Midbrain (tissue), 1 donor: ENCODE measurements at places on chromosomes 5 and 9.

- no peak for DNase-seq
These were observed 215.5 kb upstream of the RGMB start for GRCh38 chr5:98557916-98558315.

DNA sequence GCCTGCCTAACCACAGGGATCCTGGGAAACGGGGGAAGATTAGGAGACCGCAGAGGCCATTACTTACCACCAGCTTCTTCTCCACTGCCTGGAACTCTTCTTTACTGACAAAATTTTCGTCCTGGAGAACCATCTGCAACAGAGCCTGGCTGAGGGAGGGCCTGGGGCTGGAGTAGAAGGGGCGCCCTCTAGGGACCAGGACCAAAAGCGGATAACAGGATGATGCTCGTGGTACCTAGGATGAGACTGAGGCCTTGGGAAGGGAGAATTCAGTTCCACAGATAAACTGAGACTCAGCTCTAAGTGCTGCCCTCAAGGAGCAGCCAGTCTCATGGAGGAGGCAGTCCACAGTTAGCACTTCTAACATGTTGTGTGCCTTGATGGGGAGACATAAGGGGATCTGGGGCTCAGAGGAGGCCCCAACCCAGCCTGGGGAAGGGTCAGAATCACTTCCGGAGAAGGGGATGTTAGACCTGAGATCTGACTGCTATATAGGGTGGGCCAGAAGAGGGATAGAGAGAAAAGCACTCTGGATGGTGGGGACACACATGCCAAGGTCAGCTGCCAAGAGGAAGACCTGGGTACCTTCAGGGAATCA lies 1.2 kb downstream of the SPATA24 start:
- DNase-seq: no peak

- no peak for DNase-seq
These were observed 1.5 kb upstream of the ANKH start for GRCh38 chr5:14873093-14873492.

- DNase-seq: no peak
These were observed 220.7 kb upstream of the TMEM161B start for GRCh38 chr5:88489364-88489763.

DNA sequence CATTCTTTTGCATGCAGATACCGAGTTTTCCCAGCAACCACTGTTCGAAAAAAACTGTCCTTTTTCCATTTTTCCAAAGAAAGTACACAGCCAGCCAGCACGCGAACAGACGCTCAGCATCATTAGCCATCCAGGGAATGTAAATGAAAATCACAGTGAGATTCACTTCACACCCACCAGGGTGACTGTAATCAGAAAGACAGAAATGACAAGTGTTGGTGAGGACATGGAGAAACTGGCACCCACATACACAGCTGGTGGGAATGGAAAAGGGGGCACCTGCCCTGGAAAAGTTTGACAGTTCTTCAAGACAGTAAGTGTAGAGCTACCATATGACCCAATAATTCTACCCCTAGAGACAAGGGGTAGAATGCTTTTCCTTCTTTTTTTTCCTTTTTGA lies 25.0 kb upstream of the NCS1 start:
- no peak for DNase-seq

DNA sequence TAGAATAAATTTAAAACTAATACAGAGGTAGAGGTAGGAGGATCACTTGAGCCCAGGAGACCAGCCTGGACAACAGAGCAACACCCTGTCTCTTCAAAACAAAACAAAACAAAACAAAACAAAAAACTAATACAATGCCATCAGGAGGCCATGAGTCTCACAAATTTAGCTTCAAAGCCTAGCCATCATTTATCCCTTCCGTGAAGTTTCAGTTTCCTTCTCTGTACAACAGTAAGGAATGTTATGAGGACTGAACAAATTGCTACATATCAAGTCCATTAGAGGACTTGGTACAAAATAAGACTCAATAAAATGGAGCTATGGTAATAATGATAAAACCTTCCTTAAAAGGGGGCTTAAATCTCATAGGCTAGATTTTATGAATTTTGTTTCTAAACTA lies 60.8 kb downstream of the MAPKAP1 start:
- no peak for DNase-seq

- DNase-seq: no peak
These were observed 270.8 kb downstream of the NTRK2 start for GRCh38 chr9:84940294-84940693.

- no peak for DNase-seq
These were observed 163.8 kb upstream of the KLF4 start for GRCh38 chr9:107653263-107653821.

DNA sequence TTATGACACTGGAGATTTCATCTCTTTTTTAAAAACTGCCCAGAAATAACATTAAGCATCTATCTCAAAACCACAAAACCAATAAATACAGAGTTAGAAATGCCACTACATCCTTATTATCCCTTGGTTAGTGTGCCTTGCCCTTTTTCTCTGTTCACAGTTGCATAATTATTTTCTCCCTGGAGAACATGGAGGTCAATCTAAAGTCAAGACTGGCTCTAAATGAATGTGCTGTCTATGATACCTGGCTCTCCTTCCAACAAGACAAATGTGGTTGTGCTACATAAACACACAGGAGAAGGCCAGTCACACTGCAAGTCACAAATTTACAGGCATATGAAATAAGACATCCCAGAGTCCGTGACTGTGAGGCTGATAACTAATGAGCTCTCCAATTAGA lies 2.8 kb downstream of the FBN2 start:
- no peak for DNase-seq

DNA sequence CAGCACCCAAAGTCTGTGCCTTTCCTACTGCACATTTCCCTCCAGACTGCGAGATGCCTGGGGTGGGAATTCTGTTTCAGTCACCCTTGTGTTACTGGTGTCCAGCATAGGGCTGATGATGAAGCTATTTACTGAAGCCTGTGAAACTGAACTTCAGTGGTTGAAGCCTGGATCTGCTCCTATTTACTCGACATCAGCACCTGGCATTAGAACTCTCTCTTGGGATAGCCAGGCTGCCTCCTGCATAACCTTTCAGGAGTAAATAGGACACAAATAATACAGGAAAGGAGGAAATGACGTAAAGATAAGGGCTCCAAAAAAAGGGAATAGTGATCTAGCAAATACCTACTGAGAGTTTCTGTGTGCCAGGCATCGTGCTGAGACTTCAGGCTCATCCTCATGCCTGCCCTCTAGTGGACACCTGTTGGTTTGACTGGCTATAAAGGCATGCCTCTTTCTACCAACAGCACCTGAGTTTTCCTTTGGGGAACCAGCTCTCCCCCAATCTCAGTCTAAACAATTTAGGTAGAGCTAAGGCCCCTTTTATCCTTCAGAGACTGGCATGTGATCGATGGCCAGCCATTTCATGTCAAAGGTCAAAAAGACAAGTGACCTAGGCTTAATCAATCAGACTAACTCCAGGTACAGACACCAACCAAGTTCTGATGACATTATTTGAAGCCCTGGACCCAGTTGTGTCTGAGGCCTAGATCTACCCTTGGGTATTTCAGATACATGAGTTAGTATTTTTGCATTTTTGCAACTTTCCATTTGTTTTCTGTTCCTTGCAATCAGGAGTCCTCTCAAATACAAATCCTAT lies 192.1 kb upstream of the TRIM32 start:
- no peak for DNase-seq

- no peak for DNase-seq
These were observed 91.7 kb downstream of the MACROH2A1 start for GRCh38 chr5:135307143-135307903.

- no peak for DNase-seq
These were observed 217.6 kb upstream of the ANKRD55 start for GRCh38 chr5:56450766-56451165.

GRCh38 chr5:16455668-16456067 lies 9.9 kb downstream of the ZNF622 start:
- DNase-seq: no peak

GRCh38 chr5:72356361-72356760 lies 36.2 kb downstream of the PTCD2 start:
- DNase-seq: no peak

DNA sequence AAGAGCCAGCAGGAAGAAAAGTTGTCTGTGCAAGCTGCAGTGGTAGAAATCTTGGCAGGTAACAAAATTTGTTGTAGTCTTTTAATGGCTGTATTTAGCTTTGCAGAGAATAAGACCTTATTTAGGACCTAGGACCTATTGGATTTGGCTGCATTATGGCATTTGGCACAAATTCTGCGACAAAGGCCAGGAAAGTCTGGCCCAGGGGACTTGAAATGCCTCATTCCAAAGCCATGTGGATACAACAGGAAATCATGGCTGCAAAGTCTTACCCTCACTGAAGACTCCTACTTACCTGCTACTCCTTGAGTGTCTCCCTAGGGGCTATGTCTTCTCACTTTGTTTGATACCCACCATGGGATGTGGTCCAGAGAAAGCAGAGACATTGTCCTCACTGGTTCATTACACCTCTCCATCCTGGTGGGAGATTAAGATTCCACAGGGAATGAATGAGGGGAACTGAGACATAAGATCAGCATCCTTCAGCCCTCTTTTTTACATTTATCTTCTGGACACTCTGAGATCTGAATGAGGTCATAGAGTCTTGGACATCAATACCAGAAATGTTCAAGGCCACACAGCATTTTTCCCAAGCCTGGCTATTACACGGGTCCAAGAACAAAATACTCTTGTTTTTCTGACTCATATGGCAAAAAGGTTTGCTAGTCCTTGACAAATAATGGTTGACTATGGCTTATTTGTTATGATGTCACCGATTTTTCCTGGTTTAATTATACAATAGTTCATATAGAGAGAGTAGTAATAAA lies 119.4 kb downstream of the PDE8B start:
- DNase-seq: no peak

GRCh38 chr5:178590924-178591423 lies 781 bp upstream of the COL23A1 start:
- DNase-seq: no peak

GRCh38 chr9:72704688-72705375 lies 183.4 kb downstream of the TMC1 start:
- DNase-seq: no peak

DNA sequence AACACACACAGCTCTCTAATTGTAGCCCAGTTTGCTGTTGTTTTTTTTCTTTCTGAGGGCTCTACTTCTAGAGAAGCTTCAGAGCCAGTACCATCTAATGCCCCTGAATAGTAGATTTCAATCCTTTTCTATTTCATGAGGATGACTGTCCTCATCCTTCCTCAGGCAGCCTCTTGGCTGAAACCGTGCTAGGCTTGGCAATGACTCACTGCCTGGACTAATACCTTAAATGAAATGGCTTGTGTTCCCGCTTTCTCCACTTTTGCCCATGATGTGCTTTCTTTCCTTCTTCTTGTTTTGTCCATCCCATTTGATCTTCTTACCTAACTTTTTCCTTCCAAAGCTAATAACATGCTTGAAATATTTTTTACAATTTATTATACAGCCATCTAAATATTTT lies 80.1 kb downstream of the ITGA1 start:
- no peak for DNase-seq

DNA sequence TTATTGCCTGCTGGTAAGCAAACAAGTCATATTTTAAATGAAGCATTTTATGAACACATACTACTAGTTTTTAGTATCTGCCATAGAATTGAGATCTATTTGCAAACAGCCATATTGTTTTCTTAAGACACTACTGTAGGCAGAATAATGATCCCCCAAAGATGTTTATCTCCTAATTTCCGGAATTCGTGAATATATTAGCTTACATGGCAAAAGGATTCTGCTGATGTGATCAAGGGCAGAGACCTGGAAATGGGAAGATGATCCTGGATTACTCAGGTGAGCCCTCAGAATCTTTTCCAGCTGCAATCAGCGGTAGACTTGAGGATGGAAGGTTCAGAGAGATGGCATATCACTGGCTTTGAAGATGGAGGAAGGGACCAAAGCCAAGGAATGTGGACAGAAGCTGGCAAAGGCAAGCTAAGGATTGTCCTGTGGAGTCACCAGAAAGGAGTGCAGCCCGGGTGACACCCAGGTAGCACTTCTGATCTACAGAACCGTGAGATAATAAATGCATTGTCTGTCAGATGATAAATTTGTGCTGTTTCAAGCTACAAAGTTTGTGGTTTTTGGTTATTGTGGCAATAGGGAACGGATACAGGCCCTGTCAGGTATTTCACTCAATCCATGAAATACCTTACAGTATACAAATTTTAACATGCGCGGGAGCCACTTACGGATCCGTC lies 1.0 kb upstream of the ERCC6L2 start:
- no peak for DNase-seq

DNA sequence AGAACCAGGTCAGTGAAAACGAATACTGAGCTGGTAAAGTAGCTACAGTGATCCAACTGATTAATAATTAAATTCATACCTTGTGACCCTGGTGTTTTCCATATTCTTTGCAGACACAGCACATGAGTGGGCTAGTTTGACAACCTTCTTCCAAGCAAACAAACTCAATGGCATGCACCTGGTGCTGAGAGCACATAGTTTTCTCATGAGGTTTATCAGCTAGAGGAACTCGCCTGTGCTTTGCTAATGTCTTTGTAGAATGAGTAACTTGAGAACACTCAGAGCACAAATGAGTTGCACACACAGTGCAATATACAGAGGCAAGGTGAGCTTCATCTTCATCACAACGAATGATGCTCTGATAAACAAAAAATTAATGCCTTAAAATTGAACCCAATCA lies 12.6 kb downstream of the TRIM23 start:
- DNase-seq: no peak

DNA sequence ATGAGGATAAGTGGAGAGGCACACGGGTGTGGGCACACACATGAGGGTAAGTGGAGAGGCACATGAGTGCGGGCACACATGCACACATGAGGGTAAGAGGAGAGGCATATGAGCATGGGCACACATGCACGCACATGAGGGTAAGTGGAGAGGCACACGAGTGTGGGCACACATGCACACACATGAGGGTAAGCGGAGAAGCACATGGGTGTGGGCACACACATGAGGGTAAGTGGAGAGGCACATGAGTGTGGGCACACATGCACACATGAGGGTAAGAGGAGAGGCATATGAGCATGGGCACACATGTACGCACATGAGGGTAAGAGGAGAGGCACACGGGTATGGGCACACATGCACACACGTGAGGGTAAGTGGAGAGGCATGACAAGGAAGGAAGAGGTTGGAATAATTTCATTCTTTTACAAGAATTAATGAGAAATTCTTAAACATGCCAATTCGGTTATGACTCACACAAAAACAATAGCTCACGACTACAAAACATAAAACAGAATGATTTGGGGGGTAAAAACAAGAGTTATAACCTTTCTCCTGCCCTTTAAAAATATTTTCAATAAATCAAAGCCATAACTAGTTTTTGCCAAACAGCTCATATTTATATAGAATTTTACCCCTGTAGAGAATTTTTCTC lies 67.5 kb downstream of the APBA1 start:
- no peak for DNase-seq

DNA sequence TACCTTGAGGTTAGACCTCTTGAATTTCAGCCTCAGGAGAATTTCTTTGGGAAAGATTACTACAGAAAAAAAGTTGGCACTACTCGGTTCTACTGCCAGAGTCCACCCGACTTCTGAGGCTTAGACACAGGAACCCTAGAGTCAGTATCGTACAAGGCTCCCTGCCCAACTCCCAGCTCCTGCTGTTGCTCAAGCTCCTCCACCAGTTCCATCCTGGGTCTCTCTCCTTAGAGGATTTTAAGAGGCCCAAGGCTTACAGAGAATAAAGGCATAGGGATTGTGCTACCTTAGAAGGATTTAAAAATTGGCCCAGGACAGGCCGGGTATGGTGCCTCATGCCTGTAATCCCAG lies 29.0 kb upstream of the SSBP2 start:
- no peak for DNase-seq
